Right cardiac atrium (tissue), 5 donors: ENCODE measurements at places on chromosomes 11 and 22. TPM values are rescaled to one million over a fixed set of nuclear protein-coding genes. Genes with fewer than 3 reads are reported as not detected.

Gene P2RY2
- total RNA-seq, result 15.1 TPM

DNA sequence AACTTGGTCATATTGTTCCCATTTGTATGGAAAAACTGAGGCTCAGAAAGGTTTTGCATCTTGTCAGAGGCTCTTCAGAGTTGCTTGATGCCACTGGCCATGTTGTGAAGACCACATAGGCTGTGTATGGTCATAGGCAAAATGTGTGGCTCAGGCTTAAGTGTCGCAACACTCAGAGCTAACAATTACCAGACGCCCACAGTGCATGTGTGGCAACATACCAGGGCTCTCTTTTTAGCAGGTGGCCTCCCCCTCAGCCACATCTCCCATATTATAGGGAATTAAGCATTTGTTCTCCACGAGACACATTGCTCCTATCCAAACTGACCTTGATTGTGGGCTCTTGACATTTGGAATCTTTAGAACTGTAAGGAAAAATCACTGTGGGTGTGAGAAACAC is 802.5 kb downstream of the DLG2 start:
- DNase-seq, result no peak

- DNase-seq, result no peak
These were observed 10.3 kb downstream of the MRPL21 start for GRCh38 chr11:68893282-68893681.

Gene FIBIN
- total RNA-seq, result 10.9 TPM

Gene FXYD2
- total RNA-seq, result 1.8 TPM

DNA sequence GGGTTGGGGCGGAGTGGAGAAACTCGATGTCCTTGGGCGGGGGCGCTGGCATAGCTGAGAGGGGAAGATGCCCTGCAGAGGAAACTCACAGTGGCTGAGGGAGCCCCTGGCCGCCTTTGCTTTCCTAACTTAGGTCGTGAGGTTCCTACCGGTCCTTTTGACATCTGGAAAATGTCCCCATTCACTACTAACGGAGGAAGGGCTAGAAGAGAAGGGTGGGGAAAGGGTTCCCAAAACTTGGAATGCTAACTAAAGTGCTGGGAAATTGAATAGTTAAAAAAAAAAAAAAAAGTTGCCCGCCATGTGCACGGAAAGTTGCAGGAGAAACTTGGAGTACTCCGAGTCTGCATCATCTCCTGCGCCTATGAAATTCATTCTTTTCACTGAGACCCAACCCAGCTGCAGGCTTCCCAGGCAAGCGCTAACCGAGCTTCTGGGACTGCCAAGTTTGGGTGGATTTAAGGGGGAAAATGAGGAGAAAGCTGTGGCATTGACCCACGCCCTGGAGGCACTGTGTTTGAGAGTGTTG is 796 bp downstream of the TIMP3 start:
- no peak for DNase-seq

DNA sequence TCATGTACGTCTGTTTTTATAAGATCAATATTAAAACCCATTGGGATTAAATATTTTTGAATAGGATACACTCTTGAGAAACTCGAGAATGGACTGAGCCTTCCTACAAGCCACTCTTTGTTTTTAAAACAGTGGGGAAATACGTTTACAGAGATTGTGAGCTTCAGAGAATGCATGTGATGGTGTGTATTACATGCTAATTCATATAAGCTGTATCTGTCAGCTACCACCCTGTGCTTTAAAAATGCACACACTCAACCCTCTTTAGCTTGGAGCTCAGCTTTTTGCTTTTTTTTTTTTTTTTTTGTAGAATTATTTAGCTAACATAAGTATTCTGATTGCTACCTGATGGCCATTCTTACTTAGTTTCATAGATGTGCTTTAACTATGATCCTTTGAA is 46.3 kb upstream of the ASPHD2 start:
- no peak for DNase-seq

- DNase-seq, result no peak
These were observed 488.6 kb downstream of the ETS1 start for GRCh38 chr11:128098781-128099180.

DNA sequence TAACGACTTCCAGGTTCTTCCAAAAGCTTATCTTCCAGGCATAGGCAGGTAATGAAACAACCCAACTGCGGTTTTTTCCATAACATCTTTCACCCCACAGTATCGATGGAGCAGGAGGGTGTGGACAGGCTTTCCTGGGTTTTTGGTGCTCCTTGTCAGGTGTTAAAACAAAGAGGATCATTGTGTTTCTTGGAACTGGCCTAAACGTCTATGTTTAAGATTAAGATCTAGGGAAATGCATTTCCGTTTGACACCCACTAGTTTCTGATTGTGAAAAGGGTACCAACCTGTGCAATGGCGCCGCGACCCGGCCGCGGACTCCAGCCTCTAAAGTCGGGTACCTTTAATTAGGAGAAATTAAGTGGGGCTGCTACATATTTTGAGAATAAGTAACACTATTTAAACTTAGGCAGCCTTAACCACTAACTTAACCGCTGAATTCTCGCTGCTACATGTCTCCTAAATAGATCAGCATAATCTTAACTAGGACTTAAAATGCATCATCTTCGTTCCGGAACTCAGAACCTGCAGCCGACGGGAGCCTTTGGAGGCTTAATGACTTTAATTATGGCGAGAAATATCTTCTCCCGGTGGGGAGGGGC is 31.5 kb downstream of the C22orf31 start:
- no peak for DNase-seq

DNA sequence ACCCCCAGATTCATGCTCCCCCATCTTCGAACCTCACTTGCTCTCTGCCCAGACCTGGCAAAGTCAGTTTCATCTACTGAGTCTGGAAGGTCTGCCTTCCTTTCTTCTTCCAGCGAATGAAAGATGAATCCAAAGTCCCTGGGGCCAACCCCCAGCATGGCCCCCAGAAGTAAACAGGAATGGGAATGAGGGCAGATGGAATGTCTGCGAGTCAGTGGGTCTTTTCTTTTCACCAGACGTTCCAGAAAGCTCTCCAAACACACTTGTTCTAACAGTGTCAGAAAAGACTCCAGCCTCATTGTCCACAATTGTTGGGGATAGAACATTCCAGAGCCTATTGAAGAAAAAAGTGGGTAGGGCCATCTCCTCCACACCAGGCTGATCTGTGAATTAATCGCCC is 28.6 kb downstream of the RIBC2 start:
- no peak for DNase-seq

GRCh38 chr11:102553835-102554282 is 23.3 kb upstream of the MMP7 start:
- no peak for DNase-seq

GRCh38 chr11:104965735-104966134 is 2.6 kb downstream of the CASP4 start:
- no peak for DNase-seq

GRCh38 chr11:83493917-83494316 is 207.8 kb upstream of the CCDC90B start:
- no peak for DNase-seq

DNA sequence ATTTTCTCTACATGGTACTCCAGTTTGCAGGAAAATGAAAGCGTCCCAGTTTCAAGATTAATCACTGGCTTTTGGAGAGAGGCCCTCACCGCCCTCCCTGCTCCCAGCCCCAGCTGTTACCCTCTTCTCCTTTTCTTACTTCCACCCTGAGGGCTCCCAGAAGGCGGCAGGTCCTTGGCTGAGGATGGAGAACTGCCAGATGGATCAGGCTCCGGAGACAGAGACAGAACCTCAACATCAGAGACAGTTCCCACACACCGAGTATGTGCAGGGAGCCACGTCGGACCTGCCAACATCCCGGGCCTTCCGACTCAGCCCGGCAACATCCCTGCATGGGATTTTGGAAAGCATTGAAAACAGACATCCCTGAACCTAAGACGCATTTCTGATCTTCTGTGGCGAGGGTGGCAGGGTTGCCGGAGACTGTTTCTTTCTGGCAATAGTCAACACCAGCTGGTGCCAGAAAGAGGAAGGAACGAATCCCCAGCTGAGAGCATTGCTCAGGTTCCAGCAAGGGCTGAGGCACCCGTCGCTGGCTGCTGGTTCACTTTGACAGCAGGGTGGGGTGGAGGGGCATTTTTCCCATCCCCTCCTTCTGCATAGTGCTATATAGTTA is 467.1 kb downstream of the MIAT start:
- peak; percentile 53 for DNase-seq

GRCh38 chr22:20618488-20618887 is 111.1 kb downstream of the MED15 start:
- DNase-seq, result no peak

- DNase-seq, result no peak
These were observed 2.7 kb upstream of the PLAAT3 start for GRCh38 chr11:63616953-63617352.

DNA sequence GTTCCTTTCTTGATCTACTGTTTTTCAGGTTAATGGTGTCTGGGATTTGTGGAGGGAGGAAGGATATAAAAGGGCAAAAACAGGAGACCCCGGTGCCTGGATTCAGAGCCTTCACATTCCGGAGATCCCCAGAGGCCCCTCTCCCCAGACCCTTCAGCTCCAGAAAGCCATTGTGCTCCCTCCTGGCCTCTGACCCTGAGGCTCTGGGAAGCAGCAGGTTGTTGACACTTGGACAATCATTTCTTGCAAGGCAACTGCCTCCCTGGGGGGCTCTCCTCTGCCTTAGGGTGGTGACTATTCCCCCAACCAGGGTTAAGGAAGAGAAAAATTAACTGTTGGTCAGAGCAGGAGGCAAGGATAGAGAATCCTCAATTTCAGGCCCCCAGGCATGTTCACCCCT is 86.9 kb upstream of the NNMT start:
- DNase-seq, result no peak

Gene THRSP
- total RNA-seq, result 1.4 TPM

- no peak for DNase-seq
These were observed 679.9 kb upstream of the CCDC179 start for GRCh38 chr11:23540101-23540561.

DNA sequence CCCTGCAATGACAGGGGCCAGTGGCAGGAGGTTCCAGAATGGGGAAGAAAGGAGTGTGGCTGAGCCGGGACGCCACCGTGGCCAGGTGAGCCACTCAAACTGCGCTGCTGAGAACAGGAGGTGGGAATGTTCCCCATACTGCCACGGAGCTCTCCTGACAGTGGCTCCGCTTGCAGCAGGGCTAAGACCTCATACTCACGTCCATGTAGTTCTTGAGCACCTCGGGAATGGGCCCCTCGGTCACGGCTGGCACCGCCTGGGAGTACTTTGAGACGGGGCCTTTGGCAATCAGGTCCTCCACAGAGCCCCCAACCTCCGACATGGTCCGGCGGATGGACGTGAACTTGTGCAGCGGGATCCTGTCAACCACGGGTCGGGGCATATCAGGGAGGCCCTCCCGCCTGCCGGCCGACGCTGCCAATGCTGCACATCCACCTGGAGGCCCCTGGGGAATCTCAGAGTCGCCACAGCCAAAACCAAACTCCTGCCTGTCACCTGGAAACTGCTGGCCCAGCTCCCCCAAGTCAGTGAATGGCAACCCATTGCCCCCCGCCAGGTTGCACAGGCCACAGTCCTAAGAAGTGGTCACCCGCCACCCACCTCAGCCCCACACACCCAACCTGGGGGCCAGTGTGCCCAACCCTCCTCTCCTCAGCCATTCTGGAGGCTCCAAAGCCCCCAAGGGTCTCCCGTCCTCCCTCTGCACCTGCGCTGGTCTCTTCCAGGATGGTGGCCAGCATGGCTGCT is 2.4 kb downstream of the CTSD start:
- peak; percentile 36 for DNase-seq

DNA sequence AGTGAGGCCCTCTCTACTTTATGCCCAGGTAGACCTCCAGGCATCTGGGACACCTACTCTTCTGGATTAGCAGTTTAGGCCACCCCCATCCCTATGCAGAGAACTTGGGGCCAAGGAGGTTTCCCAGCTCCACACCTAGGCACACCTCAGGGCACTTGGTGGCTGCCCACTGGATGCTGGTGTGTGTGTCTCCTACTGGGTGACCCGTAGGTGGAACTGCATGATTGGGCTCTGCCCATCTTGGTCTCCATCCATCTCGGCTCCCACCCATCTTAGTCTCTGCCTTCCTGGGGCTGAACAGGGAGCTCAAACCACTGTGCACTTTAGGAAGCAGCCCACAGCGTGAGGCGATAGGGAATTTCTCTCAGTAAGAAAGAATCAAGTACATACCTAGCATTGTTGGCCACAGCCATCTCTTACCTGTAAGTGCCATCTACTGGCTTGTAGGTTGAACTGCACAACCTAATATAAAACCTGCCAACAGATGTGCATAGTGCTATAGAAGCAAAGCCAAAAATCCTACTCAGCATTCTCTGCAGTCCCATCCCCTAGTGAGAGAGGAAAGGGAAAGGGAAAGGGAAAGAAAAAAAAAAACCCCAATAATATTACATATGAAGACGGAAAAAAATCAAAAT is 61.6 kb upstream of the PTPN5 start:
- DNase-seq, result no peak

DNA sequence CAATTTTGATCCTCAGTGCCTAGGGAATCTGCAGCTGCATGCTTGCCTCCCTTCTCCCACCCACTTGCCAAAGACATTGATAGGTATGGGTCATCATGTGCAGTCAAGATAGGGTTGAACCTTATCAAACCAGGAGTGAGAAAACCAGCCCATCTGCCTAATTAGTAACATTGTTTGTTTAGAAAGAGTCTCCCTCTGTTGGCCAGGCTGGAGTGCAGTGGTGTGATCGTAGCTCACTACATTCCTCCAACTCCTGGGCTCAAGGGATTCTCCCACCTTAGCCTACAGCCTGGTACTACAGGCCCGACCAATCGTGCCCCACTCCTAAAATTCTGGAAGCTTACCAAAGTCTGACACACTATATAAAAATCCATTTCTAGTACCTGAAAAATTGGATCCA is 4.6 kb downstream of the C11orf71 start:
- DNase-seq, result no peak

GRCh38 chr11:2740275-2740940 is 40.6 kb upstream of the KCNQ1OT1 start:
- peak; percentile 5 for DNase-seq

GRCh38 chr11:32255841-32256240 is 165.0 kb downstream of the RCN1 start:
- DNase-seq, result no peak

DNA sequence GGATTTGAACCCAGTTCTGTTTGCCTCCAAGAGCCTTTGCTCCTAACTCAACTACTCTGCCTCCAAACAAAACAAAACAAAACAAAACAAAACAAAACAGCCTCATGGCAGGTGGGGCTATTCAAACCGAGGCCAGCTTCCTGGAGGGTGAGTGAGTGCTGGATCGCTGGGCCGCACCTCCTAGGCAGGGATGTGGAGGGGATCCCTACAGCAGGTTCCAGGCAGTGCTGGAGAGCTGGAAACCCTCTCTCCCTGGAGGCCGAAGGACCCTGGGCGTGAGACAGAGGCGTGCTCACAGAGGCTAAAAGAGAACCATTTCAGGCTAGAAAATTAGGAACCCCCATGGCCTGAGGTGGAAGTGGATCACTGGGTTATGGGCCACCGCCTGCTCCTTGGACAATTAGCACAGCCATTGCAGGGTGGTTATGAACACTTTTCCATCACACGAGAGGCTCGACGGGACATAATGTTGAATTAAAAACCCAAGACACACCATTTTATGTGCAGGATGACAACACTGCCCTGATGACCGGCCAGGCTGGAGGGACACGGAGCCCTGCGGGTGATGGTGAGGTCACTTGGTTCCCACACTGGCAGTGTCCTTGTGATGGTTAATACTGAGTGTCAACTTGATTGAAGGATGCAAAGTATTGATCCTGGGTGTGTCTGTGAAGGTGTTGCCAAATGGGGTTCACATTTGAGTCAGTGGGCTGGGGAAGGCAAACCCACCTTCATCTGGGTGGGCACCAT is 35.2 kb downstream of the SHISAL1 start:
- no peak for DNase-seq
